ENCODE measurements at places on chromosomes 1 and 21.

DNA sequence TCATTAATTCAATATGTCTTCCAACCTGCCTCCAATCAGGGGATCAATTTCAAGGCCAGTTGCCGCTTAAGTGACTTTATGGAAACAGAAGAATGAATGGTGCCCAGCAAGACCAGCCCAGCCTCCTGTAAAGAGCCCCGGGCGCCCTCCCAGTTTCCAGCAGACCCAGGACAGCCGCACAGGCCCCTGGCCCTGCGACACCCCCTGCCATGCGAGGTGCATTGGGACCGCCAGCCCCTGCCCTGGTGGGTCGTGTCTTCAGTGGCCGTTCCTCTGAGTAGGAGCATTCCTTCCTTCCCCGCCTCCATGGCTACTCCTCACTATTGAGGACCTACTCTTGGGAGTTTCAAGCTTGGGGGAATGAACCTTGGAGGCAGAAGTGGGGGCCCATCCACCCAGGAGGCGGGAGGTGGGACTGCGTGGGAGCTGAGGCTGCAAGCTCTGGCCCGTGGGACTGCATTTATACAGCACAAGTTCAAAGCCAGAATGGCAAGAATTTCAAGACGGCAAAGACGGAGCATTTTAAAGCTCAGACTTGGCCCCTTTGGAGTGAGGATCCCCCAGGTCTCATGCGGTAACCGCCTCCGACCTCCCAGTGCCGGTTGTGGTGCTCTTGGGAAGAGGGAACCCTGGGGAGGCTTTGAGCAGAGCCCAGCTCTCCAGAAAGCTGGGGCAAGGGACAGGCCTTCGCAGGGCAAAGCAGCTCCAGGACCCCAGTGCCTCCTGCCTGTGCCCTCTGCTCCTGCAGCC is 73.1 kb upstream of the ACTRT2 start:
- no peak for DNase-seq

- DNase-seq, result no peak
These were observed 198.9 kb upstream of the UBE2U start for GRCh38 chr1:64004451-64005025.

DNA sequence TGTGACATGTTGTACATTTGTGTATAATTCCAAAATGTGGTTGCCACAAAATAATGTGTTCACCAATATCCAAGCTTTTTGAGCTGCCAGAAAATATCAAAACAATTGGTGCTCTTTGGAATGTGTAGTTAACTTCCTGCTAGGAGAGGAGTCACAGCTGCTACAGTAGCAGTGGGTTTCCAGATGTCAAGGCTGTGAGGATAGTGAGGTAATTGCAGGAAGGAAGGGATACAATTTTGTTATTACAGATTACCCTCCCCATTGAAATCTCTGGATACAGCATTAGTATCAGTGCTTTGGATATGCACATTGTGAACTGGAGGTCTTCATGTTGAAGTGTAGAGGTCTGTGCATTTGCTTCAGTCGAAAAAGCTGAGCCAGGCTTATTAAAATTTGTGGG is 253.2 kb downstream of the PTPRC start:
- DNase-seq, result no peak

DNA sequence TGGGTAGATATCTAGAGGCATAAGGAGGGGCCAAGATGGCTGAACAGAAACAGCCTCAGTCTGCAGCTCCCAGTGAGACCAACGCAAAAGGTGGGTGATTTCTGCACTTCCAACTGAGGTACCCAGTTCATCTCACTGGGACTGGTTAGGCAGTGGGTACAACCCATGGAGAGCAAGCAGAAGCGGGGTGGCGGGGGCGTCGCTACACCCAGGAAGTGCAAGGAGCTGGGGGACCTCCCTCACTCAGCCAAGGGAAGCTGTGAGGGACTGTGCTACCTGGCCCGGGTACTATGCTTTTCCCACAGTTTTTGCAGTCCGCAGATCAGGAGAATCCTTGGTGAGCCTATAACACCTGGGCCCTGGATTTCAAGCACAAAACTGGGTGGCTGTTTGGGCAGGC is 26.0 kb downstream of the KIFAP3 start:
- DNase-seq, result no peak

- DNase-seq, result no peak
These were observed 48.9 kb downstream of the GORAB start for GRCh38 chr1:170580636-170581440.

DNA sequence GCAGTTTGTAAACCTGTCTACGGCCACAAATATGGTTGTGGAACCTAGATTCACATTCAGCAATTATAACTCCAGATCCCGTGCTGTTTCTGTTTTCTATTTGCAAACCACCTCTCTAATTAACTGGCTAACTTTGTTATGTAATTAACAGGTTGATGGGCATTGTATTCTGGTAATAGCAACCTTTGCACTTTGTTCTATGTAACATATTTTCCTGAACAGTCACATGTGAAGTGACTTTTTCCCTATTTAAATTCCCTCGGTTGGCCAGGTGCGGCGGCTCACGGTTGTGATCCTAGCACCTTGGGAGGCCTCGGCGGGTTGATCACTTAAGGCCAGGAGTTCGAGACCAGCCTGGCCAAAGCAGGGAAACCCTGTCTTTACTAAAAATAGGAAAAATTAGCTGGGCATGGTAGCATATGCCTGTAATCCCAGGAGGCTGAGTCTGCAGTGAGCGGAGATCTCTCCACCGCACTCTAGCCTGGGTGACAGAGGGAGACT is 1.4 kb downstream of the ACADM start:
- no peak for DNase-seq

DNA sequence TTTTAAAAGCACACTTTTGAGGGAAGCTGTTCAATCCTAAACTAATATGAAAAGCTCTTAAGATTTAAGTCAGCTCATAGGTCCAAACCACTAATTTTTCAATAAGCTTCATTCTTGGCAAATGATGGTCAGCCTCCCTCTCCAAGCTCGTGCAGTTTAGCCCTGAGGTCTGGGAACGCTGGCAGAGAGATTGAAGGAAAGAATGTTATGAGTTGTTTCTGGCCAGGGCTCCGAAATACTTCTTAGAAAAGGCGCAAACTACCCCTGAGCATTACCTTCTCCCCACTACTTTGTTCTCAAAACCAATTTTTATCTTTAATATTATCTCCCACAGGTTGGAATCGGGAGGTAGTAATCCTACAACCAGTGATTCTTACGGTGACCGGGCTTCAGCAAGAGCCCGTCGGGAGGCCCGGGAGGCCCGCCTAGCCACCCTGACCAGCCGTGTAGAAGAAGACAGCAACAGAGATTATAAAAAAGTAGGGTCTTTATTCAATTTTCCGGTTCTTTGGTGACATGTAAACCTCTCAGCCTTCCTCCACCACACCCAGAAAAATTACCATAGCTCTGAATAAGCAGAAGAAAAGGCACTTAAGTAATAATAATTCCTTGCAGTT is 147.7 kb downstream of the SYT2 start:
- DNase-seq, result no peak

DNA sequence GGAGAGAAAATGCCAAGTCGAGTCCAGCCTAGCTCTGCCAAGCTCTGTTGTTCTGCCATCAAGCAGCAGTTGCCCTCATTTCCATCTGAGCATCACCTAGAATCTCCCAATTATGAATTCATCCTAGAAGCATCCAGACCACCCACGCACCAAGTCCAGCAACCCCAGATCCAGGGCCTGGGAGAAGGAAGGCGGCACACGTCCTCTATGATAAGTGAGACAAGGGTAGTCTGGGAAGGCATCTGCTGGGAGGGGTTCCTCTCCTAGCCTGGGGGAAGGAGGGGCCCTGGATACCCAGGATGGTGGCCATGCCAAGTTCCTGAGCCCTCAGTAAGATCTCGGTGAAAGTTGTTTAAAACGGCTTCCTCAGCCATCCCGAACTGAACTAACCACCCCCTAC is 70.7 kb downstream of the VWA5B1 start:
- no peak for DNase-seq

GRCh38 chr1:27149084-27149761 is 5.7 kb downstream of the SLC9A1 start:
- no peak for DNase-seq

DNA sequence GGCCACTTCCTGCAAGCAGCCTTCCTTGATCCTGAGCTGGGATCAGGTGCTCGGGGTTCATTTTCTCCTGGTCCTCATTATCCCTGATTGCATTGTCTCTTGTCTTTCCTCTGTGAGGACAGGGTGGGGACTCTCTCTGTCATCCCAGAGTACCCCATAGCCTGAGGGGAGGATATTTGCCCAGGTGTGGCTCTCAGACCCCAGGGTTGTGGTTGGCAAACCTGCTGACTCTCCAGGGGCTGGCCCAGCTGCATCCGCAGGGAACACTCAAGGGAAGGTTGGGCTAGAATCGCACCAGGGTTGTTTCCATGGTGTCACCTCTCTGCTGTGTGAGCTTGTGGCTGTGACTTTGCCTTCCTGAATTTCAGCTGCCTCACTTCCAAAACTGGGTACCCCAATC is 276.8 kb upstream of the C1orf174 start:
- no peak for DNase-seq

- no peak for DNase-seq
These were observed 7.8 kb downstream of the PSMB2 start for GRCh38 chr1:35633547-35633946.

DNA sequence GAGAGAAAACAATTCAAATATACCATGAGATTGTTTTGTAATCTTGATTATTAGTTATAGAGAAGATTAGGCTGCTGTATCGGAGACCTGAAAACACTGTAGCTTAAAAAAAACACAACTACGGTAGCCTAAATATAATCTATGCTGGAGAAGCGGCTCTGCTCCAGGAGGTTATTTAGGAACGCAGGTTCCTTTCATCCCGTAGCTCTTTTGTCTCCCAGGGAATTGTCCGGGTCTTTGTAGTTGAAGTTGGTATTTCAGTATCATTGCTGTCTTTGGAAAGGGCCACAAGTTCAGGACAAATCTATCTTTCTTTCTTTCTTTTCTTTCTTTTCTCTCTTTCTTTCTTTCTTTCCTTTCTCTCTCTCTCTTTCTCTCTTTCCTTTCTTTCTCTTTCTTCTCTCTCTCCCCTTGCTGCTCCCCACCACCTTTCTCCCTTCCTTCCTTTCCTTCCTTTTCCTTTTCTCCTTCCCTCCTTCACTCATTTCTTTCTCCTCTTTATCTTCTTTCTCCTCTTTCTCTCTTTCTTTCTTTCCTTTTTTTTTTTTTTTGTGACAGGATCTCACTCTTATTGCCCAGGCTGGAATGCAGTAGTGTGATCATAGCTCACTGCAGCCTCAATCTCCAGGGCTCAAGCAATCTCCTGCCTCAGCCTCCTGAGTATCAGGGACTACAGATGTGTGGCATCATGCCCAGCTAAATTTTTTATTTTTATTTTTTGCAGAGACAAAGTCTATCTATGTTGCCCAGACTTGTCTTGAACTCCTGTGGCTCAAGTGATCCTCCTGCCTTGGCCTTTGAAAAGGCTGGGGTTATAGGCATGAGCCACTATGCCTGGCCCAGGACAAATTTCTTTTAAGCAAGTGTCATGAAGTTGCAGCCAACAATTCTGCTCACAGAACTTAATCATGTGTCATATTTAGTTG is 10.9 kb upstream of the NFIA start:
- DNase-seq, result no peak

DNA sequence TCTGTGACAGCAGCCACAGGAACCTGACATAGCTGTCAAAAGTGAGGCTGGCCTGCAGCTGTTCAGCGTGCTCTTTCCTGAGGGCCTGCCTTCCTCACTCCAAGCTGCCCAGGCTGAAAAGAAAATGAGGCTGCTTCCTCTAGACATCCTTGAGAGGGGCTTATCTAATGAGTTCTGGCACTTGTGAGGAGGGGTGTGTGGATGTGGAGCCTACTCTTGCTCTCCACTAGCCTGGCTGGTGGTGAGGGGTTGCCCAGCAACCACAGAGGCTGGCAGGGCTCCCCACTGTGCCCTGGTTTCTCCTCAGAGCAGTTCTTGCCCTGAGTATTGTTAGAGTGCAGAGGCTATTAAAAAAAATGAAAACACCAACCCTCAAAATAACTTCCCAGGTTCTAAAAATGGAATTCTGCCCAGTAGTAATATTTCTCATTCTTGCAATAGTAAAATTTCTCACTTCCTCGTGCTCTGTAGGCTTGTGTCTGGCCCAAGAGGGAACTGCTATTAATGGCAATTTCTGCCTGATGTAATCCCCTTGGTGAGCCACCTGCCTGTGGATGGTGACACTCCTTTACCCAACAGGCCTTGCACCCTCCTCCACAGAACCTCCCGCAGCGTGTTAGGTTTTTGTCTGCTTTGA is 52.6 kb upstream of the EPS8L3 start:
- no peak for DNase-seq

DNA sequence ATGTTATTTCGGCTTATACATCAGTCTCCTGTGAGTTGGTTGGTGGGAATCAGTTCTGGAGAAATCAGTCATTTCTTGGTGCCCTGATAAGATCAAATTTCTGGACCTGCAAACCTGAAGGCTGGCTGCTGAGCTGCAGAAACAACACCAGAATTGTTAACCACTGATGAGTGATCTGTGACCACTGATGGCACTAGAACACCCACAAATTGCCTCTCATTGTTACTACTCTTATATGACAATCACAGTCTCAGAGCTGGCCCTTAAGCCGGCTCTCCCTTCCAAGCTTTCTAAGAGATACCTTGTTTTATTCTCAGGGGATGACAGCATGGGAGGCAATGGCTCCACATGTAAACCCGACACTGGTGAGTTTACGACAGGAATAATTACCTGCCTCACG is 1.9 kb downstream of the C1orf162 start:
- DNase-seq, result no peak

GRCh38 chr1:178772952-178773351 is 47.9 kb downstream of the RALGPS2 start:
- no peak for DNase-seq

- no peak for DNase-seq
These were observed 132.9 kb upstream of the GFI1 start for GRCh38 chr1:92619466-92620189.

DNA sequence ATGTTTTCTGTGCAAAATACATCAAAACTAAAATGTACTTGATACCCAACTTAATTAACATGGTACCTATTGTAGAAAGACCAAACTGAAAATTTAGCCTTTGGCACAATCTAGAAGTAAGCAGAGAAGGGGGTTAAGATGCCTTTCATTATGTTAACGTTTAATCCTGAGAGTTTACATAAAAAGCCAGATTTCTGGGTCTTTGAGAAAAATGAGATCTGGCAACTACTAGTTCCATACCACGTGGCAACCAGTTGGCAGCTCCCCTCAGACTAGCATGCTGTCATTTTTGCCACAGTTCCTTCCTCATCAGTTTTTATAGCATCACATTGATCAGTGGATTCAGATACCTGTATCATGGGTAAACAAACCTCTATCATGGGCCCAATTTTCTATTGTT is 1.5 kb downstream of the RO60 start:
- no peak for DNase-seq

DNA sequence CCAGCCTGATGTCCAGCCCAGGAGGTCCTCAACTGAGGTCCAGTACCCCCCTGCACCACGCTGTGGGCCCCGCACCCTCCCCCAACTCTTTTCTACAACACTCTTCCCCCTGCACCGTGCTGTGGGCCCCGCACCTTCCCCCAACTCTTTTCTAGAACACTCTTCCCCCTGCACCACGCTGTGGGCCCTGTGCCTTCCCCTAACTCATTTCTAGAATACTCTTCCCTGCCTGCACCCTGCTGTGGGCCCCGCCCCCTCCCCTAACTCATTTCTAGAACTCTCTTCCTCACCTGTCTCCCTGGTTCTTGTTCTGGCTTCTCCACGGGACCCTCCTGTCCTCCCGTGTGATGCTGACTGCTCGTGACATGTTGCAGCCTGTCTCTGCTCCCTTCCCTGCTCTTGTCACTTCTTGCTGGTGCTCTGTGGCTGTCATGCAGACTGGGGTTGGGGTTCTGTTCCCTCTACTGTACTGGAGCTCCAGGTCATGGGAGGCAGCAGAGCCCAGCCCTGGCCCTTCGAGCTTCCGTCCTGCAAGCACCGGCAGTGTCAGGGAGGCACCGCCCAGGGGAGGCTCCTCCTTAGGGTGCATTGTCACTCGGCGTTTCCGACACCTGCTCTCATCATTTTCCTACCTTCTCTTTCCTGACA is 160.1 kb upstream of the COL6A1 start:
- DNase-seq, result no peak

Data from AG09309 (cell line).